ENCODE measurements at places on chromosomes 1 and 21.
A peak's percentile ranks its signal among the peaks of the same experiment; 100 is the strongest.

GRCh38 chr21:20646431-20647165, 351.6 kb upstream of the NCAM2 start:
- H3K27me3 ChIP-seq = no peaks in the 10 kb centered on the region
- H3K4me1 ChIP-seq = no peaks in the 10 kb centered on the region
- H3K4me3 ChIP-seq = no peak overlapping the region
- H3K27ac ChIP-seq = no peak overlapping the region
- DNase-seq = no peak

DNA sequence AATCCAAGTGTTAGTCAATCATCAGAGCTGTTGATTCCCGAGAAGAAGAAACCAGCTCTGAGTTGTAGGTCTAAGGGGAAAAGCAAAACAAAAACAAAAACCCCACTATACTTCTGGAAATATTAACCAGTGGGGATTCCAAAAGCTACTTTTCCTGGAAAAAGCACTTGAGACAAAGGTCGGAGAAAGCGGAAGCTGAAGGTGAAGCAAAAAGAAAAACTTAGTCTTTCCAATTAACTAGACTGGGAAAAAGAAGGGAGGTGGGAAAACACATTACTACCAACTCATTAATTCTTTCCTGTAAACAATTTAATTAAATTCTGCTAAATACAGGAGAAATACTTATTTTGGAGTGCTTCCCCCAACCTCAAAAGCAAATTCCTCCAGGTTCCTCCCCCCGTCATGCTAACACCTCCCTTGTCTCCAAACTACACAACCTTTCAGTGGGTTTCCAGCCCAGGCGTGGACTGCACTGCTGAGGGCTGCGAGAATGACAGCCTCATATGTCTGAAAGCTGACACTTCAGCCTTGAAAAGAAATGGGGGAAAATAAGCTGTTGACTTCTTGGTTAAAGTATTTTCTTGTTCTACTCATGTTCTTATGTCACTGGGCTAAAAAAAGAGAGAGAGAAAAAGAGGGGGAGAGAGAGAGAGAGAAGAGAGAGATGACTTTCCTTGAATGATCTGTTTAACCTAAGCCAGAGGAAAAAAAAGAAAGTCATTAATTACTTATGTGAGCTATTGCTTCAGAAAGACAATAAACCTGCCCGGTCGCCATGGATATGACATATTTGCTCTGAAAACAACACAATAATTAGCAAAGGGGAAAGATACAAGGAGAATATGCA, 5.1 kb downstream of the CASZ1 start:
- peak; percentile 55 for DNase-seq
- H3K4me3 ChIP-seq = no peak overlapping the region
- H3K27ac ChIP-seq = peak overlapping the region; percentile 71
- peaks cover 25% of the 10 kb centered on the region for H3K27me3 ChIP-seq

DNA sequence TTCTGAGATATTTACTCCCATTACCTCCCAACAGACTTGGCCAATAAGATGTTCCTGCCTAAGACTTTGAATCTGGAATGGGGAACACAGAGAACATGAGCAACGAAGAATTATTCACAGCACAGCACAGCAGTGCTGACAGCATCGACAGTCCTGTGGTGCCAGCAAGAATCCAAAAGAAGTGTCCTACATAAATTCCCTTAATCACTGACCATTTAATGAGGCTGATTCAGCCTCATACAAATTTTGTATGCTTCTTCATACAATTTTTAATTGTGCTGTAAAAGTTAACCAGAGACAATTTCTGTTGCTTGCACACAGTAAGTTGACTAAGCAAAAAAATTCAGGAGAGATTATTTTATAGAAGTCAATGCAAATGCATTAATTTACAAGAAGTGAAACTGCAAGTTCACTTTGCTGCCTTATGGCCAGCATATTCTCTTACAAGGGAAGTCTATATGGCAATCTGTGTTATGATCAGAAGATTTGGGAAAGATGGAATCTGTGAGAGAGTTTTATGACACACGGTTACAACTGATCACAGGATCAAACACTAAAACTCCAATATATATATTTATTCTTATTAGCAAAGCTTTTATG, 855.9 kb downstream of the LTN1 start:
- H3K4me1 ChIP-seq = no peaks in the 10 kb centered on the region
- no peak for DNase-seq
- H3K36me3 ChIP-seq = no peaks in the 10 kb centered on the region
- no peak overlapping the region for H3K4me3 ChIP-seq

DNA sequence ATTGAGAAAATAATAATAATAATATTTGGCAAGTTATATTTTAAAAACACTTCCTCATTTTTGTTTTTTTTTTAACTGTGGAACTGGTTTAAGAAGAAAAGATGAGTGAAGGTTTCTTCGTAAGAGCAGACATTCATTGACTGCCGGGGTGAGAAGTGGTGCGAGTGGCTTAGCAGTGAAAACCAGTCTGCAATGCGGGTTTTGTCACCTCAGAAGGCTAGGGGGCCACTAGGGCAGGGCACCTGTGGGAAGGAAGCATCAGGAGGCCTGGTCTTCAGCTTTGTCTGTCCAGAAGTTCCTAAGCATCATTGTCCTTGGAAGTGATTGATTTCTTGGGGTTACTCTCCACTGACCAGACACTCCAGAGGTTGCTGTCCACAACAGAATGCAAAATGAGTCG, 339.2 kb downstream of the ZNF326 start:
- H3K4me3 ChIP-seq = no peak overlapping the region
- no peak overlapping the region for H3K27ac ChIP-seq
- H3K27me3 ChIP-seq = no peaks in the 10 kb centered on the region
- DNase-seq = no peak
- no peaks in the 10 kb centered on the region for H3K4me1 ChIP-seq

DNA sequence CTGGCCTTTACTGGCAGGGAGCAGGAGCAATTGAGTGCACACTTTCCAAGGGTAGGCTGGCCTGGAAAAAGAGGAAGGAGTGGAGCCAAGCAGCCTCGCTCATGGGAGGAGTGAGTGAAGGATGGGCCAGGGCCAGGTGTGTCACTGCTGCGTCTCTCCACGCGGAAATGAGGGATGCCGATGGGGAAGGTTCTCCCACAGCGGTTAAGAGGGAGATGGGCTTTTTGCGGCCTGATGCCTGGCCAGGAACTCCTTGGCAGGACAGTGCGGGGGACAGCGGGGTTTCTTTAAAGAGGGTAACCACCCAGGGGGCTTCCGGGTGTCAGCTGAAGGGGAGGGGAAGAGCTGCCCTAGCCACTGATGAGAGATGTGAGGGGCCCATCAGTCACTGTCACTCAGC, 82.4 kb downstream of the PTPRU start:
- H3K27ac ChIP-seq = no peak overlapping the region
- H3K27me3 ChIP-seq = no peaks in the 10 kb centered on the region
- no peaks in the 10 kb centered on the region for H3K4me1 ChIP-seq
- DNase-seq = no peak

DNA sequence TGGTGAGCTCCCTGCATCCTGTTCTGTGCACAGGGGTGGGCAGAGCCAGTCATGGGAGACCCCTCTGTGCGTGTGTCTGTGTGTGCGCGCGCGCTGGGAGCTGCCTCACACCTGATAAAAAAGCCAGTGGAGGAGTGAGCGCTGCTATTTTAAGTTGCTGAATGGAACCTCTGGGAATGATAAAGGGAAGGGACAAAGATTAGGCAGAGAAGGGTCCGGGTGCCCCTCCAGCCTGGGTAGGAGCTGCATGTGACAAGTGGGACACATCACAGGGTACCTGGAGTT, 847 bp downstream of the ADORA1 start:
- H3K4me3 ChIP-seq = no peak overlapping the region
- no peak for DNase-seq
- peaks cover 13% of the 10 kb centered on the region for H3K4me1 ChIP-seq
- peaks cover 20% of the 10 kb centered on the region for H3K27me3 ChIP-seq

DNA sequence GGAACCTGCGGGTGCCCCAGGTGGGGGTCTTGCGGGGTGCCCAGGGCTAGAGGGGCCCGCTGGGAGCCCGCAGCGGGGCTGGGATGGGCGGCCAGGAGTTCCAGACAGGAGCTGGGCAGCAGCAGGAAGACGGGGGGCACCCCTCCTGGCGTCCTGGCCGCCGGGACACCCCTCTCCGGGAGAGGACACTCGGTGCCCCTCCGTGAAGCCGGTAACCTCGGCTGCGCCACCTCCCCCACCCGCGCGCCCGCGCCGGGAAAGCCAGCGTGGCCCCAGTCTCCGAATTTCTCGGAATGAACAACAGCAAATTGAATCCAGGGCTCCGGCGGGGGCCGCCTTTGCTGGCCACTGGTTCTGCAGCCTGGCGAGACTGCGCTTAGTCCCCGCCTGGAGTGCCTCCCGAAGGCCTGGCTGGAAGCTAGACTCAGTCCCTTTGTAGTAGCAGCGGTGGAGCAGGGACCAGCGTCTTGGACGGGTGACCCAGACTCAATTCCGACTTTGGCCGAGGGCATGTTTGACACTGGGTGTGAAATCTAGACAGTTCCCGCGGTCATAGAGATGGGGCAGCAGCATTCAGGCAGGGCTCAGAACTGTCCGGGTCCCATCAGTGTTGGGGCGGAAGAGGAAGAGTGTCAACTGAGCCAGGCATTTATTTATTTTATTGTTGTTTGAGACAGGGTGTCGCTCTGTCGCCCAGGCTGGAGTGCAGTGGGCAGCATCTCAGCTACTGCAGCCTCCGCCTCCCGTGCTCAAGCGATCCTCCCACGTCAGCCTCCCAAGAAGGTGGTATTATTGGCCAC, 773 bp downstream of the IFNGR2 start:
- peaks cover 14% of the 10 kb centered on the region for H3K4me1 ChIP-seq
- peak overlapping the region; percentile 96 for H3K27ac ChIP-seq
- H3K4me3 ChIP-seq = peak overlapping the region; percentile 61
- H3K36me3 ChIP-seq = no peaks in the 10 kb centered on the region

GRCh38 chr1:169091480-169091941, 15.0 kb upstream of the ATP1B1 start:
- peaks cover 6% of the 10 kb centered on the region for H3K4me1 ChIP-seq
- H3K4me3 ChIP-seq = no peak overlapping the region
- no peak for DNase-seq

- no peaks in the 10 kb centered on the region for H3K36me3 ChIP-seq
- no peak overlapping the region for H3K27ac ChIP-seq
- peaks cover 4% of the 10 kb centered on the region for H3K4me1 ChIP-seq
- no peaks in the 10 kb centered on the region for H3K27me3 ChIP-seq
- peak; percentile 34 for DNase-seq
These were observed 5.4 kb upstream of the GJA8 start for GRCh38 chr1:147897029-147897752.

DNA sequence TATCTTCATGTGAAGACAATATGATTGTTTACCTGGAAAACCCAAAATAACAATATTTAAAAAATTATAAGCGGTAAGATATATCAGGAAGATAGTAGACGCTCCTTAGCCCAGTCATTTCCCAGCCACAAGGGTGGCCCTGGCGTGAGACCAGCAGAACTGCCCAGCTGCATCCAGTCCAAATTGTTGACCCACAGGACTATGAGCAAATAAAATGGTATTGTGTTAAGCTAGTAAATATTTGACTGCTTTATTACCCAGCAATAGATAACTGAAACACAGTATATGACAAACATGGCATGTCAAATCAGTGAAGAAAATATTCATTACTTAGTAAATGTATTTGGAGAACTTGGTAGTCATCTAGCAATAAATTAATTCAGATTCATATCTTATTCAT, 294.3 kb upstream of the SPAG17 start:
- no peaks in the 10 kb centered on the region for H3K27me3 ChIP-seq
- no peaks in the 10 kb centered on the region for H3K4me1 ChIP-seq
- H3K36me3 ChIP-seq = no peaks in the 10 kb centered on the region

GRCh38 chr21:21238629-21239400, 240.6 kb downstream of the NCAM2 start:
- no peaks in the 10 kb centered on the region for H3K27me3 ChIP-seq
- no peak overlapping the region for H3K27ac ChIP-seq
- DNase-seq = no peak
- H3K4me3 ChIP-seq = no peak overlapping the region

- no peaks in the 10 kb centered on the region for H3K4me1 ChIP-seq
- DNase-seq = no peak
- H3K27me3 ChIP-seq = no peaks in the 10 kb centered on the region
These were observed 37.0 kb downstream of the NUP133 start for GRCh38 chr1:229471175-229471574.

- H3K4me1 ChIP-seq = peaks cover 20% of the 10 kb centered on the region
- no peaks in the 10 kb centered on the region for H3K27me3 ChIP-seq
- H3K36me3 ChIP-seq = no peaks in the 10 kb centered on the region
- H3K27ac ChIP-seq = peak overlapping the region; percentile 78
- DNase-seq = no peak
- H3K4me3 ChIP-seq = peak overlapping the region; percentile 51
These were observed 1.9 kb downstream of the EIF4G3 start for GRCh38 chr1:21174654-21175323.

DNA sequence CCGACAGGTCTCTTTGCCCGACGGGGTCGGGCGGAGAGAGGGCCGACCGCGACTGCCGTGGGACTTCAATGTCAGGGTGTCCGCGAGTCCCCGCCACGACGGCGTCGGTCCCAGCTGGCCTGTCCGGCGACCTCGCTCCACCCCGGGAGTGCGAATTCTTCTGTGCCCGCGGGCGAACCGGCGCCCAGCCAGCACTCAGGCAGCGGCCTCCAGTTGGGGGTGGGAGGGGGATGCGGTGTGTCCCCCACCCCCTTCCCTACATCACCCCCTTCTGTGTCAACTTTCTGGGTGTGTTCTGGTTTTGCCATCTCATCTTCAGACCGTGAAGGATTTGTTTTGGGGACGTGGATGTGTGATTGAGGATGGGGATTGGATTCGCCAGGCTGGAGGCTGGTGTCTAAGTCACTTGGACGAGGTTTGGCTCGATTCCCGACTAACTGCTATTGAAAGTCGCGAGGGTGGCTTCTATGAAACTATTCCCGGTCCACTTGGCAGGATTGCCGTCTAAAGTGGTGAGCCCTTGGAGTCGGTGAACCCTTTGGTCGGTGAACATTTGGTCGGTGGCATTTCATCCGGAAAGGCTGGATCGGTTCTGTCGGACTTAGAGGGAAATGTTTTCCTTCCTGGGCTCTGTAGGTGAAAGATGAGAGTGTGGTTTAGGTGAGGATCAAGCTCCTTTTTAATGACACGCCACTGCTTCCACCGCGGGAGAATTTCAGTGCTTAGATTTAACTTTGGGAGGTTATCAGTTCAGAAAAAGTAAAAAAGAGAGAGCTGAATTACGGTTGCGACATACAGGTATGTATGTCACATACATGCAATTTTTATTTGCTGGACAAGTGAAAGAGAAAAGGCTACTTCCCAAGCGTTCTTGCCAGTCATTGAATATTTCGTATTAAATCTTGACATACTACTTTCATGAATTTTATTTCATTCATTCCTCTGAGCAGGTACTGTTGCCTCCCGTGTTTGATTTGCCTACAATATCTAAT, 771 bp downstream of the ABCD3 start:
- H3K27ac ChIP-seq = peak overlapping the region; percentile 93
- no peaks in the 10 kb centered on the region for H3K27me3 ChIP-seq
- peaks cover 31% of the 10 kb centered on the region for H3K4me1 ChIP-seq
- DNase-seq = peak; percentile 57
- H3K36me3 ChIP-seq = no peaks in the 10 kb centered on the region

DNA sequence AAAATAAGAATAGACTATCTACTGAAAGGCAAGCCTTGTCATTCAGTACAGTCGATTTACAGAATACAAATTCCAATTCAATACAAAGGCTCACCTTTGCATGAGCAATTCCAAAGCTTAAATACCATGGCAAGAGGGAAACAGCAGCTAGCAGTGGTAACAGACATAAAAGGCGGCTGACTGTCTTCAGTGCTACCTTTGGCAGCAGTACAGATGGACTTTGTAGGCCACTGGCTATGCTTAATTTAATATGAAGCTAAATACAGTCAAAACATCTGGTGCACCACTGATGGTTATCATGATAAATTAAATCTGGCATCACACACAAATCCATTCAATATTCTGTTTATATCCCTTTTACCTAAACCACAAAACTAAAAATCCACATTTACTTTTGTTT, 62.4 kb downstream of the RERE start:
- no peak overlapping the region for H3K27ac ChIP-seq
- no peaks in the 10 kb centered on the region for H3K27me3 ChIP-seq
- no peaks in the 10 kb centered on the region for H3K36me3 ChIP-seq
- H3K4me1 ChIP-seq = no peaks in the 10 kb centered on the region
- no peak for DNase-seq
